ENCODE measurements at places on chromosomes 3 and 15.

DNA sequence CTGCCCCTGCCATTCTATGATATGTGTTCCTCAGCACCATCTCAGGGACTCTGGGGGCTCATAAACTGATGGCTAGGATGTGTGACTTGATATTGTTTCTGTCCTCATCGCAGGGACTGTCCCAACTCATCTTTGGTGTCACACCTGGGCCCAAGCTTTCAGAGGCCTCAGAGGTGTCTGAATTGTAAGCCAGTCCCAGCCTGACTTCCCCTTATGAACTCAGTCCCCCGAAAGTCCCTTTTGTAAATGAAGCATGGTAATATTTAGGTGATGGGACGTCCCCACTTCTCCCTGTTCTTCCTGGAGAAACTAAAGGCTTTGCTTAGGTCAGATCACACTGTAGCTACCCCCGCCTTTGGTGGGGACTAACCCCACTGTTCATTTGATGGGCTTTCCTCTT, 142.4 kb upstream of the TLE3 start:
- no peak for DNase-seq

GRCh38 chr15:75577401-75578172, 1.5 kb downstream of the PTPN9 start:
- DNase-seq = no peak

DNA sequence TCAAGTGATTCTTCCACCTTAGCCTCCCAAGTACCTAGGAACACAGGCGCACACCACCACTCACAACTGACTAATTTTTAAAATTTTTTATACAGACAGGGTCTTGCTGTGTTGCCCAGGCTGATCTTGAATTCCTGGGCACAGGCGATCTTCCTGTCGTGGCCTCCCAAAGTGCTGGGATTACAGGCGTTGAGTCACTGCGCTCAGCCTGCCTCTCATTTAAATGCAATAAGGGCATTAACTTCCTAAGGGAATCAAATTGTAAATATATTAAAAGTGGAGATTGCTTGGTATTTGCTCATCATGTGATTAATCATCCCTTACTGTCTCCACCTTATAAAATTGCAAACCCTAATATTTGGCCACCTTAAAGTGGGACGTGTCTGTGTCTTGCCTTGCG, 65.2 kb downstream of the PGPEP1L start:
- DNase-seq = no peak

- no peak for DNase-seq
Observed at GRCh38 chr3:110419601-110420000, 652.0 kb upstream of the NECTIN3 start.

- no peak for DNase-seq
Observed at GRCh38 chr3:79810581-79810980, 42.8 kb upstream of the ROBO1 start.

DNA sequence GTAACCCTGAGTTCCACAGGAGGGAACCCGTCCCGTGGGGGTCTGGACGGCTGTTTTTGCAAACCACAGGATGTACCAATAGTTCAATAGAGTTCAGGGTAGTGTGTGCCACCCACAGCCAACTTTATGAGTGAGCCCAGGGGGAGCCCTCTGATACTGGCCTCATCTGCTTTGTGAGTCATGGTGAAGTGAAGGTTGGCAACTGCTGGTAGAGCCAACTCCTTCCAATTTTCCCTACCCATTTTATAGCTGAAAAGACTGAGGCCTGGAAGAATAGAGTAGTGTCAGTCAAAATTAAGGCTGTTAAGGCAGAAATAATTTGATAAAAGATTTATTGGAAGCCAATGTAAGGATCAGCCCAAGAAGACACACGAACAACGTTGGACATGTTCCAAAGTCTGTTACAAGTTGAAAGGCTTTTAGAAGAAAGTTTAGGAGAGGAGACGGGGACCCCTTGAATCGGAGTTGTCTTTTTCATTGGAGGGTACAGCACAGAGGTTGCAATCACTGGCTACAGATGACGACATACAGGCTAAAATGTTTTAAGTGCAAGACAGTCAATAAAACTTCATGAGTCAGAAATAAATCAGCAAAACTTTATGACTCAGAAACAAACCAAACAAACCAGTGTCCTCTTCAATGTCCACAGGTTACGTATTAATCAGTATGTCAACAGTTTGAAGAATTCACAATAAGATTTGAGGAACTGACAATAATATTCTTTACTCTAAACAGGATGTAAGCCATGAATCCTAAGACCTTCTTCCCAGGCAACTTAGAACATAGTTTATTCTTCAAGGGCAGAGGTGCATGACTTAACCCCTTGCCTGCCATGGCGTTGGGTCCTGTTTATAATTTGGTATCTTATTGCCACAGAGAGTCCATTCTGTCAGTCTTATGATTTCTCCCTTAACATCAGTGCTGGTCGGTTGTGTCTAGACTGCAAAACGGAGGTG, 62.9 kb upstream of the NR2E3 start:
- no peak for DNase-seq

DNA sequence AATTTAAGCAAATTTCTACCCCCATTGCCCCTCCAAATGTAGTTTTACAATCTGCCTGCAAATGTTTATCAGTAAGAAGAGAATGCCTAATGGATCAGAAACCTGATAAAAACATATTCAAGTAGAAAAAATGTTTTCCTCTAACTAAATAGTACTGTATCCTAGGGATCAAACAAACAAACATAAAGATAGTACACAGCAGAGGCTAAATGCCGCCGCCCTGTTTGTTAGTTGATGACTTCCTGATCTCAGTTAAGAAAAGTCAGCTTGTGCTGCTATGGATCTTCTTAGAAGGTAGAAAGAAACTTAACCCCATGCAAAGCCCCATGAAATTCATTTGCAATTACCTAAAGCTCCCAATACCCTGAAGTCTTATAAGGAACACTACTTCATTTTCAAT, 387.3 kb upstream of the THBS1 start:
- DNase-seq = no peak

DNA sequence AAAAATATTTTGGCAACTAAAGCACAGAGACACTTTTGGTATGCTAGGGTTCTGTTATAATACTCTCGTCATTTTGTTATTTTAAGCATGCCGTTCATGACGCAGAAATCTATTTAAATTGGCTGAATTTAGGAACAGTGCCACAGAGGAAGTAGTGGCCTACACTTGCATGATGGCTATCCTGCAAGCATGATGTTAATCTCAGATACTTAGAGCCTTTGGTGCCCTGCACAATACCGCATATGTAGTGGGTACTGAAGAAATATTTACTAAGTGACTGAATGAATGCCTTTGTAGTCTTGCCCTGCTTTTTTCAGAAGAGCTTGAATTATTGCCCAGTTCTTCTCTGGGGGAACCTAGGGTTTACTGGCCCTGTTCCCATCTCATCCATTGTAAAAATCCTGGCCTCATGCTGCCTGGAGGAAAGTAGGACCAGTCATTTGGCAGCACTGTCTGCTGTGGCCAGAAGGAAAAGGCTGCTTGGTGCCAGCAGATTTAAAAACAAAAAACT, 79.0 kb downstream of the SERPINI1 start:
- no peak for DNase-seq

DNA sequence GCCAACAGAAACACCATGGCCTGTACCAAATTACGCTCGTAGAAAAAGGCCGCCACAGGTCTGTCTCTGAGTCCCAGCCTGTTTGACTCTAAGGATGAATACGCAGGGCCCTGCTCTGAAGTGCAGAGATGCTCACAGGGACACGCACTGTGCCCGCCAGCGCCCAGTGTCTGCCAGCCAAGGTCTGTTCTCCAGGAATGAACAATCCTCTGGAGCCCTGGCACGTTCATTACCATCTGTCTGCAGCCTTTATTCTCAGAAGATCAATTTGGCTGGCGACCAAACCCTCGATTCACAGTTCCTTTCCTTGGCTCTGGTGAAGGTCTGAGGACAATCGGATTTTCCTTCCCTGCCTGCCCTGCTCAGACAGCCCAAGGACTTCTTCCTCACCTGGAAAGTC, 66.3 kb downstream of the NIPA2 start:
- DNase-seq = no peak

- no peak for DNase-seq
Observed at GRCh38 chr3:8738639-8739038, 5.0 kb downstream of the CAV3 start.
